Right kidney (tissue), 9 donors: ENCODE measurements at places on chromosomes 4 and X.
A peak's percentile ranks its signal among the peaks of the same experiment; 100 is the strongest.

DNA sequence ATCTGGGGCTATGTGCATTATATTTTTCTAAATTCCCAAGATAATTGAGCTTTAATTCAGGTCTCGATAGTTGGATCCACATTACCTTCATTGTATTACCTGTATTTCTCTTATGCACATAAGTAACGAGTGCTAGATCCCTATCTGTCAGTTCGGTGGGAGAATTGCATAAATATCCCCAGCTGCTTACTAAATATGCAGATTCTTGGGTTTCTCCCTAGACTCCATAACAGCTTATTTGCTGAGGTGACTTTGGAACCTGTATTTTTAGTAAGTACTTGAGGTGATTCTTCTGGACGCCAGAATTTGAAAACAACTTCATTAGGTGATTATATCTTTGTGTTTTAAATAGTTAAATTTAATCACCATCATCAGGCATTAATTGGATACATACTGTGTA, 15.0 kb downstream of the UGT8 start:
- DNase-seq = no peak

DNA sequence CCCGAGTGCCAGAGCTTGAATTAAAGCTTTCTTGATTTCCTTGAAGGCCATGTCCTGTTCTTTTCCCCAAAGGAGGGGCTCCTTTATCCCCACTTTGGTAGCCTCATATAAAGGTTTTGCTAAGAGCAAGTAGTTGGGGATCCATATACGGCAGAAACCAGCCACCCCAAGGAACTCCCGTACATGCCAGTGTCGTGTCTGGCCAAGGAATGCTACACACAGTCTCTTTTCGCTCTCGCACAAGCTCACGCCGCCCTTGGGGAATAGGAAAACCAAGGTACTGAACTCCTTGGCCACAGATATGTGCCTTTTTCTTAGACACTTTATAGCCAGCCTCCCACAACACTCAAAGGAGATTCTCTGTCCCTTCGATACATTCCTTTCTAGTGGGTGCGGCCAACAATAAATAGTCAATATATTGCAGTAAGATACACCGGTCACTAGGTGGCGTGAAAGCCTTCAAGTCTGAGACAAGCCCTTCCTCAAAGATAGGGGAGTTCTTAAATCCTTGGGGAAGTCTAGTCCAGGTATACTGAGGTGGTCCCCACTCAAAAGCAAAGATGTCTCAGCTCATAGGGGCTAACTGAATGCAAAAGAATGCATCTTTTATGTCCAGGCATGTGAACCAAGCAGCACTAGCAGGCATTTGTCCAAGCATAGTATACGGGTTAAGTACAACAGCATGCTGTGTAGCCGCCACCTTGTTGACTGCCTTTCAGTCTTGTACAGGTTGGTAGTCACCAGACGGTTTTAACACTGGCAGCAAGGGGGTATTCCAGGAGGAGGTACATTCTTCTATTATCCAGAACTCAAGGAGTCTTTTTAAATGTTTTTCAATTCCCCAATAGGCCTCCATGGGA, 57.8 kb upstream of the XAGE1B start:
- peak; percentile 36 for DNase-seq

GRCh38 chrX:104749951-104750610, 184.1 kb downstream of the IL1RAPL2 start:
- no peak for DNase-seq

DNA sequence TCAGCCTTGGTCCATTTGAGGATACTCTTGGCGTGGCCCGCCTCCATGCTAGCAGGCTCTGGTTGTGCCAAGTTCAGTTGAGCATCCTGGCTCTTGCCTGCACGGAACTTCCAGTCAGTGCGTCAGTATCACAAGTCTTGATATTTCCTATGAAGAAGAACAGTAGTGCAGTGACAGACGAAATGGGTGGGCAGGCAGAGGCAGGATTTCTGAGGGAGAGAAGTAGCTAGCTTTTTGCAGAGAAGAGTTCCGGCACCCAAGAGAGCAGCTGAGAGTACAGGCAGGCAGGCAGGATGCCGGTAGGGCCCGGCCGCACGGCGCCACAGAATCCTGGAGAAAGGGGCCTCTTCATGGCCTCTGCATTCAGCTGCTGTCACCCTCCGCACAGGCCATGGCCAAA, 56.1 kb upstream of the MSANTD1 start:
- no peak for DNase-seq

DNA sequence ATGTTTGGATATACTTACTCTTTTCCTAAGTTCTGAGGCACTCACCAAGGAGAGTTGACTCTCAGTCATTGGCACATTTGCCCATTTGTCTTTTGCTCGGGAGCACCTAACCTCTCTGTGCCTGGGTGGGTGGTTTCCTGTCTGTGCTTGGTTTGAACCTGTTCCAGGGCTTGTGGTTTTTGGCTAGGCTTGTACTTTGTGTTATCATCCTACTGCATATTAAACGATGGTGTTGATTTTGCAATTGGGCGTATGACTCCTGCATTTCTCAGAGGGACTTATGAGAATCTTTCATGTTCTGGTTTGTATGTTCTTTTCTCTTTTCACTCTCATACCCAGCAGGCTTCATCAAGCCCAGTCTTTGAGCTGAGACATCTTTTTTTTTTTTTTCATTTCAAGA, 161.7 kb downstream of the BTC start:
- DNase-seq = no peak

DNA sequence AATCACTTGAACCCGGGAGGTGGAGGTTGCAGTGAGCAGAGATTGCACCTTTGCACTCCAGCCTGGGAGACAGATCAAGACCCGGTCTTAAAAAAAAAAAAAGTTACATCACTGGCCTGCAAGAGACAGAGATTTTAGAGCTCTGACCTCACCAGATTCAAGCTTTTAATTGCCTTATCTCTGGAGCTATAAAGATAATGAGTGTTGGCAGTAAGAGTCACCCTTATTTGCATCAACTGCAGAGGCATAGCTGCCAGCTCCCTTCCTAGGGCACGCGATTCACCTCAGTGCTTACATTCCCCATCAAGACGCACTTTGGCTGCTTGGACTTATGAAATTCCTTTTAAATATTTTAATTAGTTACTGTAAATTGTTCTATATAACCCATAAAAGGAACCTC, 12.5 kb upstream of the SPATA4 start:
- no peak for DNase-seq

DNA sequence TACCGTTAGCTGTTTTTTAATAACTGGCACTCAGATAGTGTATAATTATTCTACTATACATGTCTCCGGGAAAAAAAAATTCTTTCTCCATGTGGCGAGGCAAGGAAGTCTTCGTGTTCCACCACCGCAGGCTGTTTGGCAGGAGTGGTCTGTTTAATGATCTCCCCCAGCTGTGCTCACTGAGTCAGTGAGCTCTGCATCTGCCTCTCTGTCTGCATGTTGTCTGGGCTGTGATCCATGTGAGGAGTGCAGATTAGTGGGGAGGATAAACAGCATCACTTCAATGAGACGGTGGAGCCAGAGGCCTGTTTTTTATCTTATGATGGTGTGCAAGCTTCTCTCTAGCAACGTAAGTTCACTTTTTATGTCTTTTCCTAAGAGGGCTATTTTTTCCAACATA, 69.8 kb downstream of the RPS3A start:
- DNase-seq = no peak

GRCh38 chr4:40621229-40621591, 8.5 kb downstream of the RBM47 start:
- no peak for DNase-seq

DNA sequence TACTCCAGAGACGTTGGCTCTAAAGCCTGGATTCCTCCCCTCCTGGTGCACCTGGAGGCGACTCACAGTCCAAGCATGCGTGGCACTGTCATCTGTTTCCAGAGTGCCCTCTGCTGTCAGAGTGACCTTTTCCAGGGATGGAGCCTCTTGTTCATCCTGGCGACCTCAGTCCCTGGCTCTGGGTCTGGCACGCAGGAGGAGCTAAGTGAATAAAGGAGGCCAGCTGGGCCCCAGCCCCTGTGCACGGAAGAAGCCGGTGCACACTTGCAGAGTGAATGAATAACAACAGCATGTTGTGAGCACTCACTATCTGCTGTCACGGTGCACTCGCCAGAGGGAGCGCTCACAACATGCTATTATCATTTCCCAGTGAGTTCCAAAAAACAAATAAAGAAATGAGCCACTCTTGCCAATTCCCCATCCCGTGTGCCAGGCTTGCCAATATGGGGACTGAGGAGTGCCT, 27.8 kb upstream of the PSAPL1 start:
- no peak for DNase-seq

DNA sequence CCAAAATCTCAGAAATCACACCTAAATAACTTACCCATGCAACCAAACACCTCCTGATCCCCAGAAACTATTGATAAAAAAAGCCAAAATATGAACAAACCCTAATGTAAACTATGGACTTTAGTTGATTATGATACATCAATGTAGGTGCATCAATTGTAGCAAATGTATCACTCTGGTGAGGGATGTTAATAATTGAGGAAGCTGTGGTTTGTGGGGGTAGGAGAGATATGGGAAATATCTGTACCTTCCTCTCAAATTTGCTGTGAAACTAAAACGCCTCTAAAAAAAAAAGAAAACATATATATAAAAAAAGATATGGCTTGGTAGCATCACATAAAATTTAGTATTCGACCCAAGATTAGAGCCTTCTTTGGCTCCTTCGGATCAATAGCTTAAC, 144.3 kb upstream of the CPEB2 start:
- no peak for DNase-seq

- no peak for DNase-seq
Measured at GRCh38 chr4:25532591-25532990, 123.1 kb upstream of the SLC34A2 start.

DNA sequence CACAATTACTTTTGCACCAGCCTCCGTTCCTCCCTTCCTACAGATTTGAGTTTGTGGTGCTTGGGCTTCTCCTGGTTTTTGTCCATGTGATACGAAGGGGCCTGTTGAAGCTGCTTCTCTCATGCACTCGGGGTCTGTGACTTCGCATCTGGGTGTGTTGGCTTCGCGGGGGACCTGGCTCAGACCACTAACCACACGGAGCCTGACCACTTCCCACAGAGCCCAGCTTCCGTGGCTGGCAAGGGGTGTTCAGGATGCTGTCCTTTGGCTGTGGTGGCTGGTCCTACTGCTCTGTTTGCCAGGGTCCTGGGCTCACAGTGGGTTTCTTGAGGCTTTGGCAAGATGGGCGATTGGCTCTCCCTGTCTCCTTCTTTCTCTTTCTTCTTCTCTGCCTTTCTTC, 19.8 kb upstream of the XG start:
- no peak for DNase-seq

GRCh38 chr4:109562457-109563239, 2.6 kb downstream of the MCUB start:
- no peak for DNase-seq

DNA sequence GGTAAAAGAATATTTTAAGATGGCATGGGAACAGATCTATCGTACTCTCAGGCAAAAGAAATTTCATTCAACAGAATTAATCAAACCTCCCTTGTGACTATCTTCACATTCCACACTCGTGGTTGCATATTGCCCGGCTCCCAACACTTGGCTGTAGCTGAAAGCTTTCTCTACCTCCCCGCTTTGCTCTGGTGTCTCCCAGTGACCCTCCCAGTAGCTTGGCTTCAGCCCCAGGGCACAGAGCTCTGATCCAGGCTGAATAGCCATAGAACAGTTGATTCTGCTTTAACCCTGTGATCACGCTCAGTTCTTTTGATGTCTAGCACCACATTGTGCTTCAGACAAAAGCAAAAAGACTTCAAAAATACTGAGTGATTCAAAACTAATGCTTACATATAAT, 24.6 kb downstream of the SLC7A11 start:
- DNase-seq = no peak

DNA sequence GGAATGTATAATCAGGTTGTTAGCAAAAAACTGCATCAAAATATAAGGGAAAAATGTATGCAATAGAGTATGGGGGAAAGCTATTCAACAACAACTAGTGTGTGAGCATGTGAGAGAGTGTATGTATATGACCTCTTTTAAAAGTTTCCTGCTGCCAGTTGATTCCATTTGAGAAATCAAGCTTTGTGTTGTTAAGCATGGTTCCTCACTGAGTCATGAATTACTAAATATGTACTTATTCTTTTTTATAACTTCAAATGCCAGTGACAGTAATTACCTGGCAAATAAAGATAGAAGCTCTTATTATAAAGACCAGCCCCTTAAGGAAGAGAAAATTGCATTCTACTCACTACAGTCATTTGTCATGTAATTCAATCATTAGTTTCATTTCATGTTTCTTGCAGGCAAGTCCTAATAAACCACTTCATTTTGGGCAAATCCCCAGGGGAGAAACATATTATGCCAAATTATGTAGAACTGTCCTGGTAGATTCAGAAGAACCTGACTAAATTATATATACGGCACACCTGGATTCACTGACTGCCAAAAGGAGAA, 19.2 kb downstream of the RASGEF1B start:
- no peak for DNase-seq

DNA sequence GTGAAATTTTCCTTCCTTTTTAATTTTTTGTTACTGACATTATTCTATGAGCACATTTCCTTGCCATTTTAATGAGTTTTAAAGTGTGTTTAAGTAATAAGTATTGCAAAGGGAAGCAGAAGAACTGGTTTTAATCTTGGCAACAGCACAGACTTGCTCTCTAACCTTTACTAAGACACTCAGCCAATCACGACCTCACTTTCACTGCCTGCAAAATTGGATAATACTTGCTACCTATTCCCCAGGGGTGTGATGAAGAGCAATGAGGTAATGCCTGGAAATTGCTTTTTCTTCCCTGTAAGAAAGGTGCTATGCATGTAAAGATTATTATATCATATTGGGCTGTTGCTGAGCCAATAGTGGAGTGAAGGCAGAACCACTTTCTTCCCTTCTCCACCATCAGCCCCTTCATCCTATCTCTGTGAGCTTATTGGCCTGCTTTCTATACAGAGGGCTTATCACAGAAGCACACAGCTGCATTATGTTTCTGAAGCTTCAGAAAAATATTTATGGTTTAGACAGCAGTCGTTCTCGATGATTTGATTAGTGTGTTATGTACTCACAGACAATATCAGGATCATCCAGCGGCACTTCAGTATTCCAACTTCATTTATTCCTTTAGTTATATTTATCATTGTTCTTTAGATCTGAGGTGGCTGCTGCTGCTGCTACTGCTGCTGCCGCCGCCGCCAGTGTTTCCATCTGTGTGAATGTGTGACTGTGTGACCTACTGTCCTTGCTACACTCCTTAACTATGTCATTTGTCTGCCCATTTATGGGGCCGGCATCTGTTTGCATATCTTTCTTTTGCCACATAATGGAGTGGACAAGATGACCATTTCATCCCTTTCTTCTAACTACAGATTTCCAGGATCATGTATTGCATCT, 255.1 kb downstream of the C4orf33 start:
- DNase-seq = no peak
